HepG2 (cell line): ENCODE measurements at places on chromosomes 5 and 9.

DNA sequence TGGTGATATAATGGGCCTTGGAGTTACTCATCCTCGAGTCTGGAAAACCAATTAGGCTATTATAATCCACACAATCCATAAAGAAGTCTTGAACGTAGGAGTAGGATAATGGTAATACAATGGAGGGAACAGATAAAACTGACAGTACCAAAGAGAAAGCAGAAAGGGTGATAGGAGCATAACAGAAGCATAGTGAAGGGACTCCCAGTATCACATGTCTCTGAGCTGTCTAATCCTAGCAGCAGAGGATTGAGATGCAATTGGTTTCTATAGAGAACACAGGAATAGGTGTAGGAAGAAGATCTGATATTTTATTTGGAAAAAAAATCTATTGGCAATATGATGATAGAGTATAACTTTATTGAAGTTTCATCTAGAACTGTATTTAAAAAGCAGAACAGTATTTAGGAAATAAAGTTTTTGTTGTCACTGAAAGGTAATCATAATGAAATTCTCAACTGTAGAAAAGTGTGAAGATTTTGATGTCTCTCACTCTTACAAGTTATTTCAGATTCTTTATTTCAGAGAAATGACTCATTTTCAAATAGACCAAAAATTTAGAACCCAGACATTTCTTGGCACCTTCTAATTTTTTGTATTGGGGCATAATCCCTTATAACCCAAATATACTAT lies 25.4 kb downstream of the SRFBP1 start:
- DNase-seq: no peak

- peak; percentile 42 for DNase-seq
These were observed 26.3 kb upstream of the TENT4A start for GRCh38 chr5:6686915-6687409.

DNA sequence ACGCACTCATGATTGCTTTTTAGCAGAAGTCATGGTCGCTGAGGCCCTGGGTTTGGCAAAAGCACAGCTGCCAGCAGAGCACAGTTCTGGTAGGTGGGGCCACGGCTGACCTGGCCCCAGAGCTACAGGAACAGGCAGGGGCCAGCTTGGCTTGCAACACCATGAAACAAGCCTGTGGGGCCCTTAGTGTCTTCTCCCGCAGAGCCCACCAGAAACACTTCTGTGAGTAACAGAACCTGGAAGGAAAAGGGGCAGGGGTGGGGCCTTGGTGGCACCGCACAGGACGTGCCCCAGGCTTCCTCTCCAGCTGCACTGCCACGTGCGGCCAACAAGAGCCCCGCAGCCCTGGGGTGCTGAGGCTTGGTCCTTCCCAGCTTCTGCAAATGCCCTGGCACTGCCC lies 4.8 kb downstream of the ASB6 start:
- no peak for DNase-seq

DNA sequence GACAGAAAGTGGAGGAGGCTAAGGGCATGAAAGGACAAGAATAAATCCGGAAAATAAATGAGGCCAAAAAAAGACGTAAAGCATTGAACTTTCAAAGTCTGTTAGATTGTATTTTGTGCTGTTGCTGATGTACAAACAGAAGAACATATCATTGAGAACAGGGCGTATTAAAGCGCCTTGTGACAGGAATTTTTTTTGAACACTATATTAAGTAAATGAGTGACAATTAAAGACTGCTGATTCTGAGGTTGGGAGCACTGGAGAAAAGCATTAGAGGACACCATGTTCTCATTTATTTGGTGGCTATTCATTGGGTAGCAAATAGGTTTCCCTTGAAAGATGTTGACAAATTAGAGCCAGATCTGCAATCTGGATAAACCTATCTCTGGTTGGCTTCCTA lies 137.3 kb upstream of the SGCD start:
- no peak for DNase-seq

GRCh38 chr5:9239071-9239470 lies 306.8 kb downstream of the SEMA5A start:
- DNase-seq: no peak

DNA sequence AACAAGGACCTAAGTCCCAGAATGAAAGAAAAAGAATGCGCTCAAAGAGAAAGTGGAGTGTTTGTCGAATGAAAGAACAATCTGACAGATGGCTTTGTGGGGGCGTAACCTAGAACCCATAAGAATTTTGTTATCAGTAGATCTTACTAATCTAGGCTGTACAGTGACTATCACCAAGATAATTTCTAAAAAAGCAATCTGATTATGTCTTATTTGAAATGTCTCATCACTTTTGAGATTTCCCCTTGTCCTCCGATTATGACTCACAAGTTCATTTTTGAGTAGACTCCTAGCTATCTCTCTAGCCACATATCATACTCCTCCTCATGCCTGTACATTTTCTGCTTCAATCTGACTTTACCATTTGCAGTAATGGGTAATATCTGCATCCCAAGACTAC lies 135.6 kb upstream of the SMARCA2 start:
- DNase-seq: no peak

GRCh38 chr5:151384106-151384505 lies 36.7 kb upstream of the SLC36A2 start:
- DNase-seq: no peak

GRCh38 chr5:9062873-9063272 lies 483.0 kb downstream of the SEMA5A start:
- DNase-seq: no peak
